ENCODE measurements at places on chromosomes 12 and 14. TPM values are rescaled to one million over a fixed set of nuclear protein-coding genes. Genes with fewer than 3 reads are reported as not detected.

RD3L gene
- not detected for total RNA-seq

TBX3 gene
- total RNA-seq, result 1.9 TPM

RFX4 gene
- total RNA-seq, result 0.12 TPM

RNF212B gene
- not detected for total RNA-seq

TSPAN9 gene
- 19.5 TPM for total RNA-seq

CD69 gene
- total RNA-seq, result 1.9 TPM

RNASE4 gene
- 26.7 TPM for total RNA-seq

TAMALIN gene
- total RNA-seq, result 8.6 TPM

TTLL5 gene
- 11.0 TPM for total RNA-seq

SNW1 gene
- total RNA-seq, result 26.9 TPM

ACRBP gene
- 1.8 TPM for total RNA-seq

APEX1 gene
- 50.9 TPM for total RNA-seq

EPYC gene
- total RNA-seq, result not detected

LRRIQ1 gene
- 0.67 TPM for total RNA-seq

CAPZA3 gene
- not detected for total RNA-seq

PPP1R1A gene
- total RNA-seq, result 8.2 TPM

SLC8A3 gene
- total RNA-seq, result 0.12 TPM

RILPL1 gene
- total RNA-seq, result 3.5 TPM

TMEM229B gene
- total RNA-seq, result 2.2 TPM

MAGOHB gene
- 5.4 TPM for total RNA-seq

GALNT6 gene
- 14.6 TPM for total RNA-seq

RAB21 gene
- total RNA-seq, result 18.4 TPM

SIX4 gene
- total RNA-seq, result 2.1 TPM

KLHL28 gene
- 6.4 TPM for total RNA-seq

CAPS2 gene
- 3.6 TPM for total RNA-seq

EMC9 gene
- 18.8 TPM for total RNA-seq

PITPNM2 gene
- total RNA-seq, result 9.8 TPM

STXBP6 gene
- 22.1 TPM for total RNA-seq

ASCL1 gene
- 0.20 TPM for total RNA-seq

GUCY2C gene
- total RNA-seq, result 0.08 TPM

ATG2B gene
- 21.9 TPM for total RNA-seq

ATXN7L3B gene
- 16.5 TPM for total RNA-seq

RNU7-1 gene
- not detected for total RNA-seq

TCL1A gene
- 0.16 TPM for total RNA-seq

MANSC4 gene
- not detected for total RNA-seq

SDSL gene
- total RNA-seq, result 13.2 TPM

All from pancreas (tissue), 10 donors.